ENCODE measurements at places on chromosomes 11 and 22.

GRCh38 chr11:11774928-11775327 is 66.8 kb upstream of the USP47 start:
- ATAC-seq = no peak

DNA sequence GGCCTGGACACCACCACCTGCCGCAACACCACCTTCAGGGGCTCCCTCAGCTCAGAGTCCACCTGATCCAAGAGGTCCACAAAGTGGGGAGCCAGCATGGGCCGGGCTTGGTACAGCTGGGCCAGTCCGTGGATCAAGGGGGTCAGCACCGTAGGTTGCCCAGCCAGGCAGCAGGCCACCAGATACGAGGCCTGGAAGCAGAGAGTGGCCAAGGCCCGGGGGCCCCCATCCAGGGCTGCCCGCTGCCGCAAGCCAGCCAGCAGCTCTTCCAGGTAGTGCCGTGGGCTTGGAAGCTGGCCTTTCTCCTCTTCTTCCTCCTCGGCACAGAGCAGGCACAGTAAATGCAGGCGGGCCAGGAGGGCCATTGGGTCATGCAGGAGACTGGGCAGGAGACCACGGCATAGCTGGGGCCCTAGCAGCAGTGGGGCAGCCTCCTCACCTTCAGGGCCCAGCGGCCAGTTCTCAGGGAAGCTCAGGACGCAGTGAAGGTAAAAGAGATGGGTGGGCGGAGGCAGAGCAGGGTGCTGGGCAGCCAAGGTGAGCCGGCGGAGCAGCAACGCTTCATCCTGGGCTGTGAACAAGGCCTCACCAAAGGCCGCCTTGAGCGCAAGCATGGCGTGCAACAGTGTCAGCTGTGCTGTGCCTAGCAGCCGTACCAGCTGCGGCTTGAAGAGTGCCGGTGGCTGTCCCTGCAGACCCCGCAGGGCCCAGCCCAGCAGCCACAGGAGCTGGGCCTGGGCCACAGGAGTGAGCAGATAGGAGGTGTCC is 1.7 kb downstream of the AP5B1 start:
- ATAC-seq = no peak

GRCh38 chr11:106879029-106879428 is 139.2 kb downstream of the GUCY1A2 start:
- no peak for ATAC-seq

DNA sequence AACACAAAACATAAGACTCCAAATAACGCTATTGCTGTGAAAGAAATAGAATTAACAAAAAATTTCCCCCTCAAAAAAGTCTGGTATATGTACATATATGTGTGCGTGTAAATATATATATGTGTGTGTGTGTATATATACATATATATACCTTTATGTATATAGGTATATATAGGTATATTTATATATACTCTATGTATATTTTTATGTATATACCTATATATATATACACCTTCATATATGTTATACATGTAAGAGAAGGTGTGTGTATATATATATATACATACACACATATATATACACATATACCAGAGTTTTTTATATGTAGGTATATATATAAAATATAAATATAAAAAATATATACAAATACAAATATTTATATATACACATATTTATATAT is 199.2 kb downstream of the RAB38 start:
- no peak for ATAC-seq

- no peak for ATAC-seq
These were observed 4.9 kb downstream of the MMP13 start for GRCh38 chr11:102950622-102951081.

- peak; percentile 94 for ATAC-seq
These were observed 53.4 kb downstream of the SCGB1A1 start for GRCh38 chr11:62472063-62472884.

- ATAC-seq = no peak
These were observed 8.3 kb downstream of the GRK3 start for GRCh38 chr22:25572708-25573171.

DNA sequence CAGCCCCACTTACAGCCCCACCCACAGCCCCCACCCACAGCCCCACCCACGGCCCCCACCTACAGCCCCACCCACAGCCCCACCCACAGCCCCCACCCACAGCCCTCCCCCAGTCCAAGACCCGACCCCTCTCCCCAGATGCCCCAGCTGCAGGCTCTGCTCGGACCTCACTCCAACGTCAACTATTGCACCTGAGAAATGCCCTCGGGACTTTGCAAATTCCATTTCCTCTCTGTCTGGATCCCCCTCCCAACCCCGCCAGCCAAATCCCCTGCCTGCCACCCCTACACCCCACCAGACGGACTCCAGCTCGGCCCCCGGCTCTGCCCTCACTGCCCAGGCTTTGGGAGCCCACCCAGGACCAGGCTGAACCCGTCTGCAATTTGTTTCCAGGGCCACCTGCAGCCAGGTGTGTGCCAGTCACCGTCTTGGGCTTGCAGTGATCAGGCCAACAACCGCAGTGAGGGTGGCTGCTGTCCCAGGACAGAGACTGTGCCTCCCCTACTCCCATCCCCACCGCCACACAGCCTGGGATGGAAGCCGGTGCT is 662.8 kb downstream of the BRD1 start:
- ATAC-seq = no peak

DNA sequence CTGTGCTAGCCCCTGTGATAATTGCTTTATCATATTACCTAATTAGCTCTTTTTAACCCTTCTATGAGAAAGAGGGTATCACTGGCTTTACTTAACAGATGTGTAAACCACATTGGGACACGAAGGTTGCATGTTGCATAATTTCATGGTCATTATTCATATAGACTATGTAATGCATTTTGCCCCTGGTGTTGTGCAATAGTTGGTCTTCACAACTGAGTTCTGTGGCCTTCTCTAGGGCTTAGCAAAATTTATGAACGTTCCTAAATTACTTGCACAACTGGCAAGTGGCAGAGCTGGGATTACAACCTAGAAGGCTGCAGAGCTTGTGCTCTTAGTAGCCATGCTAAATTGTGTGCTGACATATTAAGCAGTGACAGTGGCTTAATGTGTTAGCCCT is 34.6 kb upstream of the PDGFD start:
- ATAC-seq = no peak

- ATAC-seq = no peak
These were observed 74.4 kb upstream of the ASPHD2 start for GRCh38 chr22:26354707-26355106.

- no peak for ATAC-seq
These were observed 2.9 kb downstream of the FAM118B start for GRCh38 chr11:126214441-126214840.

DNA sequence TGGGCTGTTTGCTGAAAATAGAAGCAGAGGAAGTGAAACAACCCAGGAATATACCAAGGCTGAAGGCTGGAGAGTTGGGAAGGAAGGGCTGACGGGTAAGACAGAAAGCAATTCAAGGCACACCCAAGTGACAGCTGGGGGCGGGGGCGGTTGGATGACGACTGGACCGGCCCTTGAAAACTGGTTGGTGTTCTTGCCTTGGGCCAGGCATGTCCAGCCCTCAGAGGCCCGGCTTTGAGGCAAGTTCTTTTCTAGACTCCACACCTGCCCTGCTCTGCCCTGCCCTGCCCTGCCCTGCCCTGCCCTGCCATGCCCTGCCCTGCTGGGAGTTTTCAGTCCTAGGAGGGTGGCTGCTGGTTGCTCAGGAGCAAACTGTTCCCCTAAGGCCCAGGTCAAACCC is 34.2 kb upstream of the CACNG2 start:
- no peak for ATAC-seq

- ATAC-seq = no peak
These were observed 819.9 kb downstream of the FAM181B start for GRCh38 chr11:81913793-81914192.

DNA sequence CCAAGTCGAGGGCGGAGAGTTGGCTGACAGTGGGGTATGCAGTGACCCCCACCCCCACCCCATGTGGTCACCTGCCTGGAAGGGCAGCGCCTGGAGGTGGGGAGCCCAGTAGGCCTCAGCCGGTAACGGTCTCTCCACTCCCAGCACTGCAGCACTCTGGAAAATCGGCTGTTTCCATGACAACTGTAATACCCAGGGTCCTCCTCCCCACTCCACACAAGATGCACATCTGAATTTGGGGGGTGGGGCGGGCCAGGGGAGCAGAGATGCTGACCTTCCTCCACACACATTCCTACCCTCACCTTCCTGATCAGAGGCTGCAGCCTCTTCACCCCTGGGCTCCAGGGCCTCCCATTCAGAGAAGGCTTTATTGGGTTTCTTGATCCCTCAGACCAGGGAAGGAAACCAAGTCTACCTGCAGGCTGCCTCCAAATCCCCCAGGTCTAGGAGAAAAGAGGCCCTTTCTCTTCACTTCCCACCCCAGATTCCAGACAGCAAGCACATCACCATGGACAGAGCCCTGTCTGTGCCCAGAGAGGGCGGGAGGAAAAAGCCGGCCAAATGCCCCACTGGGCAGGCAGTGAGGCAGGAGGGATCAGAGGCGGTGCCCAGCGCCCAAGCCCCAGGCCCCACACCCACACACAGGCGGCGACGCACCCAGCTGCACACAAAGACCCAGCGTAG is 46.5 kb downstream of the SLC22A12 start:
- ATAC-seq = peak; percentile 43

- no peak for ATAC-seq
These were observed 174.2 kb downstream of the ETS1 start for GRCh38 chr11:128412847-128413791.

GRCh38 chr22:25223269-25223850 is 3.9 kb downstream of the CRYBB2 start:
- ATAC-seq = no peak

DNA sequence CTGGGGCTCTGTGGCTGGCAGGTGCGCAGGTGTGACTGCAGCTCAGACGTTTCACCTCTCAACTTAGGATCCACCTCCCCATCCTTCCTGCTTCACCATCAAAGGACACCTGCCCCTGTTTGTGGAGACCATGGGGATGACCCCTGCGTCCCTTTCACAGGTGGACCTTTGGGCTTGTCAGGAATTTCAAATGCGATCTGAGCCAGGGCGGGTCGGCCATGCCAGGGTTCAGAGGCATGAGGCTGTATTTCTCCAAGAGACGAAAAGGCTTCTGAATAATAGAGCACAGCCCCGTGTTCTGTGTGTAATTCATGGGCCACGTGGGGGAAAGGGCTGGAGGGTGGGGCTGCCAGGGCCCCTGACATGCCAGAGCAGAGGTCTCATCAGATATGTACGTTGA is 668.0 kb downstream of the BRD1 start:
- ATAC-seq = no peak

DNA sequence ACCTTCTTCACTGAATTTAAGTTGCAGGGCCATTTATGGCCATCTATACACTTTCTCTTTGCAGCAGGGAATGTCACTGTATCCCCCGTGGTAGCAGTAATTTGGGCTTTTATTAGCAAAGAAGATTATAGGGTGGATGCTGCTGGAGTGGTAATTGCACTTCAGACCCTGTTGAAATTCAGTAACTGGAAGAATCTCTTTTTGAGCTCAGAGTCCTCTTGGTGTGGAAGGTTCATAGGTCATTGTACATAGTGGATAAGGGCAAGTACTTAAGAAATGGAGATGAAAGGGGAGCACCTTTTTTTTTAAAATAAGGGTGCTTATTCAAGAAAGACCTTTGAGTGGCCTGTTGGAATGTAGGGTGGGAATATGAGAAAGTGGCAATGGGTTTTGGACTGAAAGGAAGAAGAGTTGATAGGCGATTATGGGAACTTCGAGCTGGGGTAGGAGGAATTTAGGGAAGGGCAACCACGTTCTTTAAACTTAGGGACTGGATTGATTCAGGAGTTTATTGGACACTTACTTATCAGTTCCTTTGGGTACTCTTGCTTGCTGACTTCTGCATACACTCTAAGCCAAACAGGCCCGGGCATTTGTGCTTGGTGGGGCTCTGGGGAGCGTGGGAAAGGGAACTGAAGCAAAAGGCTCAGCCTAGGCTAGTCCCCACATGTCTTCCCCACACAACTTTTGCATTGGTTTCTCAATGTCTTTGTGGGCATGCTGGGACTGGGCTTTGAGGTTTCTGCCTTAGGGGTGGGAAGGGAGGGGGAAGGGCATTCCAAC is 26.5 kb downstream of the CTNND1 start:
- ATAC-seq = no peak

DNA sequence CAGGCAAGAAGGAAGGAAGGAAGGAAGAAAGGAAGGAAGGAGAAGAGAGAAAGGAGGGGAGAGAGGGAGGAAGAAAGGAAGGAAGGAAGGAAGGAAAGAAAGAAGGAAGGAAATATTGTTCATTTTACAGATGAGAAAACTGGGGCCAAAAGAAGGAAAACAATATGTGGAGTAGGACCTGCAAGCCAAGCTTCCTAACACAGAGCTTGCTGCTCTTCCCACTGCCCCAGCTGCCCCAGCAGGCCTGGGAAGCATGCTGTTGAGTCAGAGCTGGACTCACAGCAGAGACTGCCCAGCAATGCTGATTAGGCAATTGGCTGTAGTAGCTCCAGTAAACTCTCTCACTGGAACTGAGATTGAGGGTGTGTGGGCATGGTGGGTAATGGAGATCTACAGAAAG is 42.6 kb upstream of the SMCO4 start:
- no peak for ATAC-seq

- no peak for ATAC-seq
These were observed 515.6 kb upstream of the CCDC90B start for GRCh38 chr11:83801799-83802198.

- no peak for ATAC-seq
These were observed 43.7 kb upstream of the ARHGAP20 start for GRCh38 chr11:110755941-110756340.

- no peak for ATAC-seq
These were observed 77.1 kb downstream of the DGCR2 start for GRCh38 chr22:19045094-19045493.

DNA sequence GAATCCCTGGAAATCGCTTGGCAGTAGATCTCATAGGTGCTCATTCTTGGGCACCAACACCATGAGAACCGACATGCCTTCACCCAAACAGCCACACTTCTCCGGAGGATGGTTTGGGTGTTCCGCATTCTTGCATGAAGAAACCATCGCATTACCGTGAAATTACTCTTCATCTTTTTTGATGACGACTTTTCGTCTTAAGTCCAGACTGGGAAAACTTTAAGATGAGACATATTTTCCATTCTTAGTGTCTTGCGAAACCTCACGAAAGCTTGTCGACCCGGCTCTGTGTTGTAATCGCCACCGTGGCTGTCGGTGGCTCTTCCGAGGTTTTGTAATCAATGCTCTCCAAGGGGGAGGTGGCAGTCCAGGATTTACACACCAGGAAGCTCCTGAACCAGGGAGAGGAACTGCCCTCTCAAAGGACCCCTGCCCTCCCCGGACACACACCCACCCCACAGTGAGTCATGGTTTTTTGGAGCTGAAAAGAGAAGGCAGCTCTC is 1.7 kb downstream of the TOM1 start:
- no peak for ATAC-seq

- no peak for ATAC-seq
These were observed 625.2 kb upstream of the CADM1 start for GRCh38 chr11:116129456-116129855.

Measured in SK-N-SH treated with all-trans-retinoic acid at 6 μM for 48 hours (cell line).